ENCODE measurements at places on chromosomes 1 and 21.

DNA sequence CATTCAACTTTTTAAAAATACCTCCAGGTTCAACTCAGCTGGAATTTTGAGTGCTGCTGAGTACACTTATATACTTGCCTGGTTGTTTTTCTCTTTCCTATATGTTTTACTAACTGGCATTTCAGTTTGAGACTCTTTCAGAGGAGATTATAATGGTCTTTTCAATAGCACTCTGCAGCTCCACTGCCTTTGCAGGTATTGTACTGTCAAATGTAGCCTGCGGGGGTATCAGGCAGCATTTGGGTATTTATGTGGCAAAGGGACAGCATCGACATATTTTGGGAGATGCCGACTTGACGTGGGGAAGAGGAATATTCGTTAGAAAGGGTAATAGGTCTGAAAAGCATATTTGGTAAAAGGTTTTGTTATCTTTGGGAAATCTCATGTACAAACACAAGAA lies 11.1 kb upstream of the TGFBR3 start:
- no peak for DNase-seq

DNA sequence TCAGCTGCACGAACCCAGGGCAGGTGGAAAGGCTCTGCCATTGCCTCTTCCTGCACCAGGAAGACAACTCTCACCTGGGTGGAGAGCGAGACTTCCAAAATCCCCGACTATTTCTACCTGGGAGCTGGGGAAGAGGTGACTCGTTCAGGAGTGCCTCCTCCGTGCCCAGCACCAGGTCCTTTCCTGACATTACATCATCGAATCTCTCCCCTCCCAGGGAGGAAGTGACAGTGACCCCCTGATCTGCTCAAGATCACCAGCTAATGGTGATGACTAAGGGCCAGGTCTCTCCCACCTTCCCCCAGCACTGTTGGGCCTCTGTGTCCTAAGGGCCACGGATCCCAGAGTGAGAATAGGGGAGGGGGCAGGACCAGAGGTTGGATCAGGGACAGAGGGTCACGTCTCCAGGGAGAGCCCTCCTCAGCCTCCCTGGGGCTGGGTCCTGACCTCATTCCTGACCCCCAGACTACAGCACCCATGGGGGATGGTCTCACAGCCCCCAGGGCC lies 6.8 kb downstream of the MEGF6 start:
- no peak for DNase-seq

- DNase-seq = no peak
Measured at GRCh38 chr1:203768256-203768655, 3.3 kb downstream of the LAX1 start.

DNA sequence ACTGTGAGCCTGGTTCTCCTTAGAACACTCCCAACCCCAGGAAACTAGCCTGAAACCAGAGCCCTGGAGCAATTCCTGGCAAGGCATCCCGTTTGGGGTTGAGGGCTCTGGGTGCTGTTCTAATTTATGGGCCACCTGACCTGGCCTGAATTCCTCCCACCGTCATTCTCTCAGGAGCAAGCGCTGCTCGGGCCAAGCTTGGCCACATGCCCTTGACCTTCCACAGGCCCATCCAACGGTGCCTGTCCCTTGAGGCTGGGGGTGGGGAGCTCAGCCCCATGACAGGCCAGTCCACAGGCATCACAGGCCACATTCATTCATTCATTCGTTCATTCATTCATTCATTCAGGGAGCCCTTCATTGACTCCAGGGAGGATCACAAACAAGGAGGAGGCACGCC lies 5.3 kb downstream of the PADI2 start:
- no peak for DNase-seq

GRCh38 chr1:236553370-236553769 lies 29.6 kb downstream of the LGALS8 start:
- no peak for DNase-seq

- DNase-seq = no peak
Measured at GRCh38 chr1:235642011-235642942, 7.3 kb downstream of the GNG4 start.

DNA sequence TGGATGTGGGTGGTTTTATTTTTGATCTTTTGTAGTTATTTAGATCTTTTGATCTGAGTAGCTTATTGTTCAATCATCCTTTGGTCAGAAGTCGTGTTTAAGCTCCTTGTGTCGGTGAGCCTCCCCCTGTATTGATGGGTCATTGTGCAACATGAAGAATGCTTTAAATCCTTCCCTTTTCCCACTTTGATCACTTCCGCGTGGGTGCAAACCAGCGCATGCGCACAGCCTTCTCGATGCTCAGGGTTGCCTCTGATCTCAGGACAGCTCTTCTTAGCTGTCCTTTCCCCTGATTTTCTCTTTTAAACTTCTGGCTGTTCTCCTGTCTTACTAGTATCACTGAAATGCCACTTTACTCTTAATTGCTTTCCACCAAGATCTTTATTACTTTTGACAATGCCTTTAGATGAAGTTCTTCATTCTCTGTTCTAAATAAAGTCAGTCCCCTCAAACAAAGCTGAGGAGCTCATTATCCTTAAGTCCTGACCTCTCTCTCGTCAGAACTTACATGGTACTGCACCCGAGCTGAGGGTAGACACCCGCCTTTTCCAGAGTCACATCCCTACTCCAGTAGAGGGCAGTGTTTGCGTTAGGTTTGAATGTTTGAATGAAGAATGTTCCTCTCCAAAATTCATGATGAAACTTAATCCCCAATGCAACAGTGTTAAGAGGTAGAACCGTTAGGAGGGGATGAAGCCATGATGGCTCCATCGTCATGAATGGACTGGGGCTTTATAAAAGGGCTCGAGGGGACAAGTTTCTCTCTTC lies 547.9 kb upstream of the TMPRSS15 start:
- peak; percentile 1 for DNase-seq

DNA sequence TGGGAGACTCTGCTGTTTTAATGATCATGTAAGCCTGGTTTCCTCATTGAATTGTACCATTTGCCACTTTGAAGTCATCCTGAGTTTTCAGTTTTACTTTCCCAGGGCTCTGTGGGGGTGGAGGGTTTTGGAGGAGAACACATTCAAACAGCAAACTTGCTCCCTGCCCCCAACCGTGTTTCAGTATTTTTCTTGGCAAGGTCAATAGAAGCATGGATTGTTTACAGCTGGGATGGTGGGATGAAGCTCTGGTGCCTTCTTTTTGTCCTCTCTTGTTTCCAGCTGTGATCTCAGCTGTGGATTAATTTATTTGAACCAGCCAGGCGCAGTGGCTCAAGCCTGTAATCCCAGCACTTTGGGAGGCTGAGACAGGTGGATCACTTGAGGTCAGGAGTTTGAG lies 54.3 kb upstream of the SERBP1 start:
- no peak for DNase-seq

- no peak for DNase-seq
Measured at GRCh38 chr1:215290018-215290417, 207.5 kb downstream of the KCNK2 start.

- no peak for DNase-seq
Measured at GRCh38 chr1:3663999-3664699, 11.8 kb downstream of the TP73 start.

DNA sequence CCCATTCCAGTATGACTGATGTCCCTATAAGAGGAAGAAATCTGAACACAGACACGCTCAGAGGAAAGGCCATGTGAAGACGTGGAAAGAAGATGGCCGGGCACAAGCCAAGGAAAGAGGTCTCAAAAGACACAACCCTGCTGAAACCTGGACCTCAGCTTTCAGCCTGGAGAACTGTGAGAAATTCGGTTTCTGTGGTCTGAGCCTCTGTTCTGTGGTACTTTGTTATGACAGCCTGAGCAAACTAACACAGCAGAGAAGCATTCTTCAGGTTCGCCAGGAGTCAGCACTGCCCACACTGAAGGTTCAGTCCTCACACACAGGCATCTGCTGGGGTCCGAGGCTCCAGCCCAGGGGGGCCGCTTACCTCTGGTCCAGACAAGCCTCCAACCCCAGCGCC lies 37.7 kb downstream of the SEC16B start:
- DNase-seq = no peak

GRCh38 chr1:218476385-218476784 lies 131.2 kb downstream of the TGFB2 start:
- peak; percentile 78 for DNase-seq

DNA sequence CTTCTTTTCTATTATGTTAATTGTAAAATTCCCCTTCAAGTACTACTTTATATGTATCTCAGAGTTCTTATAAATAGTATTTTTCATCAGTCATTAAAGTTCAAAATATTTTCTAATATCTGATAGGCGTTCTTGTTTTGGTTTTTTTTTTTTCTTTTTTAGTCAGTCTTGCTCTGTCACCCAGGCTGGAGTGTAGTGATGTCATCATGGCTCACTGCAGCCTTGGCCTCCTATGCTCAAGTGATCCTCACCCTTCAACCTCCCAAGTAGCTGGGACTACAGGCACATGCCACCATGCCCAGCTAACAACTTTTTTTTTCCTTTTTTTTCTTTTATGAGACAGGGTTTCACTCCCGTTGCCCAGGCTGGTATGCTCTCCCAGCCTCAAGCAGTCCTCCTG lies 27.3 kb downstream of the AGMAT start:
- no peak for DNase-seq

GRCh38 chr1:228337711-228338520 lies 68.7 kb downstream of the TRIM11 start:
- no peak for DNase-seq
